H1 (cell line): ENCODE measurements at places on chromosomes 12 and 14. TPM values are rescaled to one million over a fixed set of nuclear protein-coding genes. Genes with fewer than 3 reads are reported as not detected.

GRCh38 chr12:38638401-38638800 is 267.0 kb downstream of the CPNE8 start:
- DNase-seq: no peak

GRCh38 chr14:89196545-89196944 is 220.5 kb downstream of the FOXN3 start:
- no peak for DNase-seq

DNA sequence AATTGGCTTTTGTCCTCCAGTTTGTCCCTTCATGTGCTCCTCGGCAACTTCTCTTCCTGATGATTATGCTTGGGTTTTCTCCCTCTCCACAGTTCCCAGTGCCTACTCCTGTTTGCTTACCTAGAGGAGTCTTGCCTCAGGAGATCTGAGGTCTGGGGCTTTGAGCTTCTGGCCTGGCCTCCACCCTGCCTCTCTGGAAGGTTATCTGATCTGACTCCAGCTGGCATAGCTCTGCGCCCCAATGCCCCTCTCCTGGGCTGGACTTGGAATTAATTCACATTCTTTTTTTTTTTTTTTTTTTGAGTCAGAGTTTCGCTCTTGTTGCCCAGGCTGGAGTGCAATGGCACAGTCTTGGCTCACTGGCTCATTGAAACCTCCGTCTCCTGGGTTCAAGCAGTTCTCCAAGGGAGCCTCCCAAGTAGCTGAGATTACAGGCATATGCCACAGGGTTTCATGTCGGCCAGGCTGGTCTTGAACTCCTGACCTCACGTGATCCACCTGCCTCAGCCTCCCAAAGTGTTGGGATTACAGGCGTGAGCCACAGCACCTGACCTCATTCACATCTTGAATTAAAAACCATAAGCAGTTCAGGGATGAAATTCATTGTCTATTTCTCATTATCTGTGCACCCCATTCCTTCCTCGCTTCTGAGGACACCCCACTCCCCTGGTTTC is 33.5 kb downstream of the CFL2 start:
- no peak for DNase-seq

DNA sequence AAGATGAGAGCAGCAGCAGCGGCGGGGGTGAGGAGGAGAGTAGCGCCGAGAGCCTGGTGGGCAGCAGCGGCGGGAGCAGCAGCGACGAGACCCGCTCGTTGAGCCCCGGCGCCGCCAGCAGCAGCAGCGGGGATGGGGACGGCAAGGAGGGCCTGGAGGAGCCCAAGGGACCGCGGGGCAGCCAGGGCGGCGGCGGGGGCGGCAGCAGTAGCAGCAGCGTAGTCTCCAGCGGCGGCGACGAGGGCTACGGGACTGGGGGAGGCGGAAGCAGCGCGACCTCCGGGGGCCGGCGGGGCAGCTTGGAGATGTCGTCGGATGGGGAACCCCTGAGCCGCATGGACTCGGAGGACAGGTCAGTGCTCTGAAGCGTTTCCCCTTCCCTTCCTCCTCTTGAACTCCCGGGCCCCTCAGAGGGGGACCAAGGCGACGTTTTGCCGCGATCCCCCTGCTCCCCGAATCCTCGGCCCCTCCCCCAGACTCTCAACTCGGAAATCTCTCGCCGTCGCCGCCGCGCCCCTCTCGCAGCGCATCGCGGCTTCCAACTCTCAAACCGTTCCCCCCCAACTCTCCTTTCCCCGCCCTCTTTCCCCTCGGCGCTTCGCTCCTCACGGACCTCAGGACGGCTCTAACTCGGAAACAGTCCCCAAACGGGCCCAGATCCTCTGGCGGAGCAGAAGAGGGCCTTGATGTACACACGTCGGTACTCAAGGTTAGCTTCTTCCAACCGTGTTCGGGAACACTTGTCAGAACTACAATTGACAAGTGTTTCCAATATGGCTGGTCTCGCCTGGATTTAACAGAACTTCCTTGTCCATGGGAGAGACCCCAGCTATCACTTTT is 947 bp downstream of the AEBP2 start:
- no peak for DNase-seq

DNA sequence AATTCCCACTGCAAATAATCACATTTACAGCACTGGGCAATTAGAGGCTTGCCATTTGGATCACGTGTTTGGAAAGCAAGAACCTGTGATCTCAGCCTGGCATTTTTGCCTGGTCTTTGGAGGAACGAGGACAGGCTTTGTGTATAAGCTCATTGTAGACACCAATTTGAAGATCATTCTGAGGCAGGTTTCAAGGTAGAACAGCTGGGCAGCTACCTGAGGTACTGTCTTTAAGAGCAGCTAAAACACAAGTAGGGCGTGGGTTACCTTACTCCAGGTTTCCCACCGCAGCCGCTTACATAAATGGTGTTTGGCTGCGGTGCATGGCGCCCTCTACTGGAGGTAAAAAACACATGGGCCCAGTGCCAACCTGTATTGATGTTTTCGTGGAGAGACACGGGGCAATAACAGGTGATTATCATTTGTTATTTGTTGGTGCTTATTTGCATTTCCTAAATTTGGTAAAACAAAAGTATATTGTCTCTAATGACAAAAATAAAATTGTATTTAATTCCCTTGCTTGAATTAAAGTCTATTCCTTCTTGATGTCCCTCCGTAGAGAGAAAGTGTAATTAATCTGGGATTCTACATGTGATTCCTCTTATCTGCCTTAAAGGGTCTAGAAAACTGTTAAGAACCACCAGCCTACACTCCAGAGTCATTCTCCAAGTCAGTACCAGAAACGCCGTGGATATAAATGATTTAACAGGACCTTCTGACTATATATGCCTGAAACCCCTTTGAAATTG is 69.7 kb downstream of the SVOP start:
- DNase-seq: peak; percentile 17

Gene CSRP2
- total RNA-seq: 227 and 228 TPM in 2 replicates

DNA sequence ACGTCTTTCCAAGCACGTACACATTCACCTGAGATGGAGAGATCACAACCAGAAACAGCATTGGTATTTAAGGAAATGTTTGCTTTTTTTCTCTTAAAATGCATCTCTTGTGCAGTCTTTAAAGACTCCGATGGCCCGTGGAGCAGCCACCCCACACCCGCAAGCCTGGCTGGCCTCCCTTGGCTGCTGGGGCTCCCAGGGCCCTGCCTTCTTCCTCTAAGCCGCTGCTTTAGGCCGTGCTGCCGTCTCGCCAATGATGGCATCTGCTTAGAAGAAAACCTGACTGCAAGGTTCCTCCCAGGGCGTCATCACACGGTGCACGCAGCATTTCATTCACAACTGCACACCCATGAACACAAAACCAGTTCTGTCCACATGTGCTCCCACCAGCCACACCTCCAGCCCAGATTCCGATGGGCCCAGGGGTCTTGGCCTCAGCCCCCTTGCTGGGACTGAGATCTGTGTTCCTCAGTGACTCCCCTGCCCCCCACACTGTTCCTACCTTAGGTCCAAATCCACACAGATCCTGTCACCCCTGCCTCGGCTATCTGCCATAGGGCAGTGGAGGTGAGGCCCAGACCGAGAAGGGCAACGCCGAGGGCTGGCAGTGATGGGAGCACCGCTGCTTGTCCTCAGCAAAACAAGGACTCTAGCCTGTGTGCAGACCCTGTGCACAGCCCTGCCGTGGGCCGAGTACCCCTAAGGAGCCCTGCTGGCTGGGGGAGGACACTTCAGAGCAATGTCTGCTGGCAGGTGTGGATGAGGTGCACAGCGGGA is 4.4 kb downstream of the BTBD6 start:
- DNase-seq: no peak

Gene PDZRN4
- total RNA-seq: not detected in 2 replicates

Gene TAS2R31
- 1.4 and 1.5 TPM in 2 replicates for total RNA-seq

Gene CISTR
- total RNA-seq: not detected in 2 replicates

DNA sequence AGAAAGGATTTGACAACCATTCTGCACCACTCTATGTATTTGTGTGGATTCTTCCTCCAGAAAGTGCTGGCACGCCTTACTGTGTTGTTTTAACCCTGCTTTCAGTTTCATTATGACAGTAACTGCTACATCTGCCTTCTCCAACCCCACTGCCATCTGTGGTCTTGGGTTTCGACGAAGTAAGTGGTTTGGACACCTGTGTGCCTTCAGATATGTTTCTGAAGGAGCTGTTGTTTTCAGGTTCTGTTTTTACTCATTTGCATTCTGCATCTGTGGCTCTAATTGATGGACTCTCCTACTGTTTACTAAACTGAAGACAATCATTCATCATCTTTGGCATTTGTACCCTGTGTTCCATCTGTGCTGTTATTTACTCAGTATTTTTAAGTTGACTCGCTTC is 4.1 kb downstream of the TSHR start:
- no peak for DNase-seq

DNA sequence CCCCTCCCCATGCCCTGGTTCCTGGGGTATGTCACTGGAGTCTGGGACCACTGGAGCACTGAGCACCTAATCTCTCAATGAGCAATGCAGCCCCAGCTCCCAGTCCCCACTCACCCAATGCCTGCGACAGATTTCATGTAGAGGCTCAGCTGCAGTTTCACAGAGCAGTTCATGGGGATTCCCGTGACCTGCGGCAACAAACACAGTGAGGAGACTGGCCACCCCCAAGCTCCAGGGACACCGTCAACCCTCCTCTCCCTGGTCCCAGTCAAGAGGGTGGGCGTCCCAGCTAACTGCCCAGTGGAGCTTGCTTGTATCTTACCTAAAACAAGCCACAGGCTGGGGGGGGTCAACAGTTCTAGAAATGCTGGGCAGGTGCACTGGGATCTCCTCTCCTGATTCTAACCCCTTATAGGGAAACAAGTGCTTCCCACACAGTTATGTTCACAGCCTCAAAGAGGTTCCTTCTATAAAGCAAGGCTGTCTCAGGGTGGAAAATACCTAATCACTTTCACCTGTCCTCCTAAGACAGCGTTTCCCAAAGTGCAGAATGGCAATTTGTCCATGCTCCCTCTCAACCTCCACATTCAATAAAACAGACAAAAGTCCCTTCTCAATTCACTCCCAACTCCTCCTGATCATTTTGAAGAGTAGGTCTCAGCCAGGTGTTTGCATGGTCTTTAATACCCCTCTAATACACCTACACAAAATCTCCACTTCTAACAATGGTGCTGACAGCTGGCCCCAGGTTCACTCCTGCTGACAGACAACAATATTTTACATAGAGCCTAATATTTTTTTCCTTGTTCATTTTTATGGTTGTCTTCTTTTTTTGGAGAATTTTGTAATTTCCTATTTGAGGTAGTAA is 68.3 kb downstream of the SCARB1 start:
- no peak for DNase-seq

- no peak for DNase-seq
Measured at GRCh38 chr12:90102957-90103652, 394.5 kb upstream of the ATP2B1 start.

Gene HOXC11
- total RNA-seq: not detected in 2 replicates

DNA sequence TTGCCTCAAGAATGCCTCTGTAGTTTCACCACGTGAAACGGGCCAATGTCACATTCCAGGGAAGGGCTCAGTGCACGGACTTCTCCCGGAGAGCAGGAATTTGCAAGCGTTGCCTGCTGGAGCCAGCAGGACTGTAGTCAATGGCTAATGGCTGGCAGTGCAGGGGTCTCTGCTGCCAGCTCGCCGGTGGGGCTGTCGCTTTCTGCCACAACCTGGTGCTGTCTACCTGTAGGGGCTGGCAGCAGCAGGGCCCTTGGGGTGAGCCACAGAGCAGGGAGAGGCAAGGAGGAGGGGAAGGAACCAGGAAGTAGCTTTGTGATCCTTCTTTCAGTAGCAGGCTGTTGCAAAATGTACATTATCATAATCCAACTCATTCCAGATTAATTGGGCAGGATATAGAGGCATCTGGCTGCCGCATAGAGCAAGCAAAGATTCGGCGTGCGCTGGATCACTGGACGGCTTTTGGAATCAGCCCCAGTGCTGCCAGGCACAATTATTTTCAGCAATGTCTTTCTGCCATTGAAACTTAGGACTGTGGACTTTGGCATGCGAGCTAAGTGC is 114.1 kb downstream of the PAPOLA start:
- no peak for DNase-seq

GRCh38 chr12:19411234-19412204 is 27.8 kb upstream of the AEBP2 start:
- no peak for DNase-seq

Gene OR6C1
- not detected in 2 replicates for total RNA-seq

DNA sequence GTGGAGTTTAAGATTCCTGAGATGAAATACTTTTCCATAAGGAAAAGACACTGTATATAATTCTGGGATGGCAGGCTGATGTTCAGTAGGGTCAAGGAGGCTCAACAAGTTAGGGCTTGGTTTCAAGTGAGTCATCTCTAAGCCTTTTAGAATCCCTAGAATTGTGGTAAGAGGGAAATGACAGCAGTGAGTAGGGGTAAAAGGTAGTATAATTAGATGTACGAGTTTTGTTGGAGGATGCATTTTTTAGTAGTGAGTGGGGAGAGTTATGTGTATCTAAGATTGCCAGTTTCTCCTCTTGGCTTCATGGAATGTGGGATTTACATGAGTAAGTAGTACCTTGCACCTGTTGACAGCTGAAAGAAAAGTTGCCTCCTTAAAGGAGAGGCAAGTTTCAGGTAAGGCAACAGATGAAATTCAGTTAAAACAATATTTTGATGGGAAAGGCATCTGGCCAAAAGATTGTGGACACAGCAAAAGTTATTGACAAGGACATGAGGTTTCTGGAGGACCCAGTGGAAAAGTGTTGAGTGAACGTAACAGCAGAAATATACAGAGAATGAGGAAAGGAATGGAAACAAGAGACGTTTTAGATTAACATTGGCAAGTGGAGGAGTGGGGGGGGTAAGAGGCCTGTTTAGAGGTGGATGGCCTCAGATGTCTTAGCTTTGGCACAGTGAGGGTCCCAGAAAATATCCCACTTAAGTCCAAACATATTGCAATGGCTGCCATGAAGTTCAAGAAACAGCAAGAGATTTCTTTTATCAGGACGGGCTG is 21.8 kb downstream of the LMO3 start:
- no peak for DNase-seq

GRCh38 chr14:29712601-29713000 is 215.0 kb downstream of the PRKD1 start:
- no peak for DNase-seq

- no peak for DNase-seq
Measured at GRCh38 chr14:104278214-104278534, 139.8 kb downstream of the KIF26A start.

DNA sequence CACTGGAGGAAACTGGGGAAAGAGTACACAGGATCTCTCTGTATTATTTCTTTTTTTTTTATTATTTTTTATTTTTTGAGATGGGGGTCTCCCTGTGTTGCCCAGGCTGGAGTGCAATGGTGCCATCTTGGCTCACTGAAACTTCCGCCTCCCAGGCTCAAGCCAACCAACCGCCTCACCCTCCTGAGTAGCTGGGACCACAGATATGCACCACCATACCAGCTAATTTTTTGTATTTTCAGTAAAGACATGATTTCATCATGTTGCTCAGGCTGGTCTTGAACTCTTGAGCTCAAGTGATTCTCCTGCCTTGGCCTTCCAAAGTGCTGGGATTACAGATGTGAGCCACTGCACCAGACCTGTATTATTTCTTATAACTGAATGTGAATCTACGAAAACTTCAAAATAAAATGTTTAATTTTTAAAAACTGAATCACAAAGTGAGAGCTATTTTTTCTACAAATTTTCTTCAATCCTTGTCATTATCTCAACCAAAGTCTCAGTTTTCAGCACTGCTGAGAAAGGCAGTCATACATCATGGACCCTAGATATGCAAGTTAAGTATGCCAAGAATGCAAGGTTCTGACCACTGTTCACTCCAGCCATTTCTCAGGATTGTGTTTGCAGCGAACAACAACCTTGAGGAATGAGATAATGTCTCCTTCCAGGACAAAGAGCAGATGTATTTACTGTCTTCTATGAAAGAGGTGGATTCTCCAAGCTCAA is 2.4 kb downstream of the EAPP start:
- no peak for DNase-seq

Gene OVCH1
- total RNA-seq: 0.07 and 0.10 TPM in 2 replicates
